ENCODE measurements at places on chromosomes 11 and 22.

GRCh38 chr11:19101796-19102520, 15.0 kb upstream of the ZDHHC13 start:
- no peak for DNase-seq

GRCh38 chr22:17786435-17787161, 12.3 kb upstream of the BID start:
- DNase-seq, result peak; percentile 91

- DNase-seq, result peak; percentile 20
Observed at GRCh38 chr11:86013713-86014112, 55.2 kb downstream of the PICALM start.

GRCh38 chr22:39348909-39349505, 784 bp upstream of the SYNGR1 start:
- peak; percentile 78 for DNase-seq

DNA sequence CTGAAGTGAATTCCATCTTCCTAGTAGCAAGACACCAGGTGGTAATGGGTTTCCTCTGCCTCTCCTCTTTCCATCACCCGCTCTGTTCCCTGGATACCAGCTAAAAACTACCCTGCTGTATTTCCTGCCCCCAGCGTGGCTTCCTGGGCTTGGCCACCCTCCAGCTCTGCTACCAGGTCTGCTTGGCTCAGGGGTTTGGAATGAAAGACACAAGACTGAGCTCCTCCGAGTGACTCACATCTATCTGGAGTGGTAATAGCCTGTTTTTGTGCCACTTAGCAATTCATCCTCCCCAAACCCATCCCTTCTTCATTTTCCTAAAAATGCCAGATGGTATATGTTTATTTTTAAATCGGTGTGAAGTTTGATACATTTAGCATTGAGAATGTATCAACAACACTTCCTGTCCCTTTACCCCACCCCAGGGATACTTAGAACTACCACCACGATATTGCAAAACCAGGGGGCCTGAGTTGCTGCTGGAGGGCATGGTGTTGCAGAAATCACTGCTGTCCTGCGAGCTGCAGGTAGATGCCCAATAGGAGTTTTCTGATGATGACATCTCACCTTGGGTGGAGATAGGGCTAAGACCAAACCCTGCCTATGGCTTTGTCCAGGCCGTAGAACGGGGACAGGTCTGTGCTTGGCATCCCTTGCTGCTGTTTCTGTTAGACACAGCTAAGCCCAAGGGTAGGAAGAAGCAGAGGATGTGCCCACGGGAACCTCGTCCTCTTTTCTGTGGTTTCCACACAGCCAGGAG, 7.5 kb upstream of the MICAL3 start:
- no peak for DNase-seq

DNA sequence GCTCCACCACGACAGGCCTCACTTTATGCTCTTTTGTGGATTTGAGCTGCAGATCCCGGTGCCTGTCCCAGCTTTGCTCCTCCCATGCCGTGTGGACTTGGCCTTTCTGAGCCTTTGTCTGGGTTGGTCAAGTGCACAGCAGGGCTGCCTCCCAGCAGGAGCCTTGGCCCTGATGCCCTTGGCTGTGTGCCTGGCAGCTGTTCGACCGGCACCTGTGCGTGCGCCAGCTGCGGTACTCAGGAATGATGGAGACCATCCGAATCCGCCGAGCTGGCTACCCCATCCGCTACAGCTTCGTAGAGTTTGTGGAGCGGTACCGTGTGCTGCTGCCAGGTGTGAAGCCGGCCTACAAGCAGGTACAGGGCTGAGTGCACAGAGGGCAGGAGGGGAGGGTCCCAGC, 46.5 kb downstream of the MYO7A start:
- DNase-seq, result no peak

GRCh38 chr11:8661001-8661795, 21.3 kb downstream of the TRIM66 start:
- DNase-seq, result no peak

DNA sequence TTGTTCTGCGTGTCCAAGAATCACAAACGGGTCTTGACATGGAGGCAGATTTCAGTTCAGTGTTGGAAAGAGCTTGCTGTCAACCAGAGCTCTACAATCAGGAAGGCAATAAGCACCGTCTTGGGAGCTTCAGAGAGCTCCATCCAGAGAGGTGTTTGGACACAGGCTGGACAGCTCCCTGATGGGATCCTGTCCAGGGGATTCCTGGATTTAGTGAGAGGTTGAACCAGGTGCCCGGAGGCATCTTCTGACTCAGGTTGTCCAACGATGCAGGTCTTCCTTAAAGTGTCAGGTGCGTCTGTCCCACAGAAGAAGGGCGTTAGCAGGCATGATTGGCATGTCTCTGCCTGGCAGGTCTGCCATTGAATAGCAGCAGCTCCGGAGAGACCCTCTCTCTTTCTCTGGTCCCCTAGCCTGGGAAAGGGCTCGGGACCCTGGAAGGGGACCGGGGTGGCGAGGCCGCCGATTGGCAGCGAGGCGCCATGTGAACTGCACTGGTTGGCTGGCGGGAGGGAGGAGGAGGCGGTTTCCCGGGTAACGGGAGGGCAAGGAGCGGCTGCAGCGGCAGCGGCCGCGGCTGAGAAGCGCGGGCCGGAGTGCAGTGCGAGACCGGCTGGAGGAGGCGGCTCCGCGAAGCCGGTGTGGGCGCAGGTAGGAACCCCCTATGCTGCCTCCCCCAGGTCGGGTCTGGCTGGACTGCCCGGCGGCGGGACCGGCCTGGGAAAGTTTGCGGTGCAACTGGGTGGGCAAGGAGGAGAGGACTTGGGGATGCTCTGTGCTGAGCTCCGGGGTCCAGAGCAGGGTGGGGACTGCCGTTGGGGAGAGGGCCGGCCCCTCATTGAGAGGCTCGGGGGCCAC, 104.1 kb upstream of the E2F8 start:
- peak; percentile 37 for DNase-seq

DNA sequence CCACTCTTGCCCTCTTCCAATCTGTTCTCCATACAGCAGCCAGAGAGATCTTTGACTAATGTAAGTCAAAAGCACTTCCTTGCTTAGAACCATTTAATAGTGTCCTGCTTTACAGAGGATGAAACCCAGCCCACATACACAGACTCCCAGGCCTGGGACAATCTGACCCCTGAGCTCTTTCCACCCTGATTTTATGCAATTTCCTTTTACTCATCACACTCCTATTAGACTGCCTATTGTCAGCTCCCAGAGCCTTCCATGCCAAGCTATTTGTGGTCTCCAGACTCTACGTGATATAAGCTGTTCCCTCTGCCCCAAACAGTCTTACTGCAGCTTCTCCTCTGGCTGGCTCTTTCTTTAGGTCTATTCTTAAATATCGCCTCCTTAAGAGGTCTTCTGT, 28.1 kb downstream of the ME3 start:
- no peak for DNase-seq

- no peak for DNase-seq
Observed at GRCh38 chr22:42895541-42895981, 38.5 kb upstream of the ARFGAP3 start.

DNA sequence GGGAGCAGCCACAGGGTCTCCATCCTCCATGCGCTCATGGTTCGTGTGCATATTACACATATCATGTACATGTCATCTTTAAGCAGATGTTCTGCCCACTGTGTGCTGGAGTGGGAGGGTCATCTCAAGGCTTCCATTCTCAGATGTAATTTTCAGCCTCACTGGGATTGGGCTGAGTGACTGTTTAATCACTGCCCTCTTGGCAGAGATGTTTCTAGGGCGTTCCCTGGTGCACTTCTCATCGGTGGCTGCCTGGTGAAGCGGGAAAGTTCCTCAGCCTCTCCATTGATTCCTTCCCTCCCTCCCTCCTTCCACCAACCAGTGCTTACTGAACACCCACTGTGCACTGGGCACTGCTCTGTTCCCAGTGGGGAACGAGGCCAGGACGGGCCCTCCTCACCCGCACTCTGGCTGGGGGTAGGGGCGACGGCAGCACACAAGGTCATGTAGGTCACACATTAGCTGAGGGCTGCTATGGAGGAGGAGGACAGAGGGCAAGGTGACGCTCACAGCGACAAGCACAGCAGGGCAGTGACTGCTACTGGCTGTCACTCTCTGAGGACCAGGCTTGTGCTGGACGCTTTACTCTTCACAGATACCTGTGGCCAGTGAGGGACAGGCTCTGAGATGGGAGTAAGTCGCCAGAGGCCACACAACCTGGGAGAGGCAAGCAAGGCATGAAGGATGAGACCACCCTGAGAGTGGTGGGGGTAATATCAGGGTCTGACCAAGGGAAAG, 22.9 kb downstream of the GNAZ start:
- no peak for DNase-seq

DNA sequence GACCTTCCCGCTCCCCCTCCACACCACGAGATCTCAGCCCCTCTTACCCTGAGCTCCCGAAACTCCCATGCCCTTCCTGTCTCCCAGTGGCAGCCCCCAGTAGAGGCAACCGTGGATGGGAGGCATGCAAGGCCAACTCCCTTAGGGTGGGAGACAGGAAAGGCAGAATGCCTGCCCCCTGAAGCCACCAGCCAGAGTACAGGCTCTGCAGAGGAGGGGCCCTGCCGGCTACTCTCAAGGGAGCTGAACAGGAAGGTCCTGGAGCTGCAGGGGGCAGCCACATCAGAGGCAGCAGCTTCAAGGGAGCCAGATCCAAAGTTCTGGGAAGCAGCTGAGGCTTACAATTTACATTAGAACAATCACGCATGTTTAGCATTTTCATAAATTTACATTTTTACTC, 38.3 kb downstream of the PDE2A start:
- DNase-seq, result no peak

DNA sequence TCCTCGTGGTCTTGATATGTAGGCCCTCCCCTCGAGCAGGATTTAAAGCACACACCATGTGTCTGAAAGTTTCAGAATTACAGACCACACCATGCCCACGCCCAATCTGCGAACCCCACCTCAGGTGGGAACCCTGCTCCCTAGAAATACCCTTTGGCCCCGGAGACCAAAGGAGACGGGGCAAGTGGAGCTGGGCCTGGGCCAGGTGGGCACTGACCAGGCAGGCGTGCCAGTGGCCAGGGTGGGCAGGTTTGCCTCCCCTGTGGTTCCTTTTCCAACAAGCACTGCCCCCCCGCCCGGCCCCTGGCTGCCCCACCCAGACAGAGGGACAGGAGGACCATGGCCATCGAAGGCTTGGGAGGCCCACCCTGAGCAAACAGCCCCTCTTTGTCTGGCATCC, 400.4 kb downstream of the TBC1D22A start:
- no peak for DNase-seq

DNA sequence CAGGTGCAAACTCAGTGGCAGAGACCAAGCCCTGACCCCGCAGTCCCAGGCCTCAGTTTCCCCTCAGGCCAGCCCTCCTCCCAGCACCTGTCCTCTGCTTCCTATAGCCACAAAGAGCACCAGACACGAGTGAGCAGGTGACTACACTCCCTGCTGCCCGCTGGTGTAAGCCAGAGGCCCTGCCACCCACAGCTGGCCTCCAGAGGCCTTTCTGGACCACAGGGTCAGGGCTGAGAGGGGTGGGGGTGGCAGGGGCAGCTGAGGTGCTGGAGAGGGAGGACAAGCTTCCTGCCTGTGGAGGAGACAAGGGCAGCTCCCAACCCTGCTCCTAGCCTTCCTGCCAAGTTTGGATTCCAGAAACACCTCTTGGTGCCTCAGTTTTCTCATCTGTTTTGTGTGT, 31.3 kb upstream of the WNT7B start:
- no peak for DNase-seq

- no peak for DNase-seq
Observed at GRCh38 chr11:369336-370018, at the start of gene B4GALNT4. B4GALNT4 (plus strand) TSS chr11:369499; CDS start chr11:369804, 305 bp downstream.

GRCh38 chr22:29701155-29701999, 18.4 kb upstream of the CABP7 start:
- DNase-seq, result peak; percentile 87

DNA sequence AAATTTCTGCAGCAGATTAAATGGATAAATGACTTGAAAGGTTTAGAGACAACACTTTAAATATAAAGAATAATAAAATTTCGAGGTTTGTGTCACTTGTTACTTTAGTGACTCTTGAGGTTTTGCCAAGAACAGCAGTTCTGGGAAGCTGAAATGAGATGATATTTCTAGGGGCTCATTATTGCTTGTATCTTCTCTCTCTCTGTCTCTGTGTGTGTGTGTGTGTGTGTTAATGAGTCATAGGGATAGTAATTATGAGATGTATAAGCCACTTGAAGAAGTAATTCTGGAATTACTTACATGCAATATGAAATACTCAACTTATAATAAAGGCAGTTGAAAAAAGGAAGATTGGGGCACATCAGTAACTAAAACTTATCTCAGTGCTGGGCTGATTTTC, 9.6 kb upstream of the OR10G7 start:
- no peak for DNase-seq

DNA sequence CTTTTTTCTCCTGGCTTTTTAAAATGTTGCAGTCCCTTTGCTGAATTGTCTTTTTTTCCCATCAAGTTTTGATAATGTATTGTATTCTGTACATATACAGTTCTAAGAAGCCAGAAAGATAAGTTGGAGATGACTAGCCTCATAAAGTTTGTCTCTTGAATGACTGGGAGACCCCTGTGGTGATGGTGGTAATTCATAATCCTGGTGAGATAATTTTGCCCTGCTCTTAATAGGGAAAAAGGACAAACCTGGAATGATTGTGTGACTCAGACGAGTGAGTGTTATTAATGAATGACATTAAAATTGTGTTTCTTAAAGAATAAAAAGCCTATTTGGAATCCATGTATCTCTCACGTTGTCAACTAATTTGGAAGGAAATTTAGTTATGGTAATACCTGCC, 1.2 kb downstream of the HIKESHI start:
- no peak for DNase-seq

GRCh38 chr11:100756559-100756958, 69.5 kb downstream of the ARHGAP42 start:
- no peak for DNase-seq

GRCh38 chr11:65131417-65131776, 2.9 kb downstream of the SYVN1 start:
- no peak for DNase-seq

DNA sequence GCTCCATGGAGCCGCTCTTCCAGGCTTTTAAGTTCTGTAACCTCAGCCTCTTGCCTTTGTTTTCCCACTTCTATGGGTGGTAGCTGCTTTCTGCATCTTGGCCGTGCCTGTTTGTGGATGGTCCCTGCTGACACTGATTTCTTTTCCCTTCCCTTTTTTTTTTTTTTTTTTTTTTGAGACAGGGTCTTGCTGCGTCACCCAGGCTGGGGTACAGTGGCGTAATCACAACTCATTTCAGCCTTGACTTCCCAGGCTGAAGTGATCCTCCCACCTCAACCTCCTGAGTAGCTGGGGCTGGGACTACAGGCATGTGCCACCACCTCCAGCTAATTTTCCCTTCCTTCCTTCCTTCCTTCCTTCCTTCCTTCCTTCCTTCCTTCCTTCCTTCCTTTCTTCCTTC, 57.7 kb upstream of the EP300 start:
- no peak for DNase-seq

DNA sequence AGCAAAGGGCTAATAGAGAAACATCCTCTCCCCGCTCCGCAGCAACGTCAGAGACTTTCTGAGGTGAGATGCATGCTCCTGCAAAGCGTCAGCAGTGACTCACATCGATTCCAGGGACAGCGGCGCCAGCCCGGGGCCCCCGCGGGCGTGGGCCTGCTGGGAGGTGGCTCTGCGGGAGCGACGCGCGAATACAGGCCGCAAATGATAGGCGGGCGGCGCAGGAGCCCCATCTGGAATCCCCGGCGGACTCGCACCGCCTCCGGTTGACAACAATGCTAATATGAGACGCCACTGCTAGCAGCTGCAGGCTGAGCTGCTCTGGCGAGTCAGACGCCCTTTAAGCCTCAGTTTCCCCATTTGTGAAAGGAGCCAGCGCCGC, 557 bp downstream of the RANGAP1 start:
- peak; percentile 87 for DNase-seq

Measured in hematopoietic multipotent progenitor cell treated with erythropoietin and hydrocortisone succinate and interleukin-3 and kit ligand, for 4 days (in vitro differentiated cells).